ENCODE measurements at places on chromosomes 4 and X.
A peak's percentile ranks its signal among the peaks of the same experiment; 100 is the strongest.

- no peak for DNase-seq
These were observed 767.5 kb downstream of the DMD start for GRCh38 chrX:32443841-32444240.

- no peak for DNase-seq
These were observed 49.6 kb downstream of the ZFYVE28 start for GRCh38 chr4:2368746-2369437.

- DNase-seq, result no peak
These were observed 36.9 kb upstream of the ATOH1 start for GRCh38 chr4:93791570-93792195.

GRCh38 chr4:3634894-3635820, 102.9 kb upstream of the LRPAP1 start:
- DNase-seq, result peak; percentile 60

- no peak for DNase-seq
These were observed 314.3 kb upstream of the CLNK start for GRCh38 chr4:10998846-10999245.

GRCh38 chr4:100949350-100949935, 397.9 kb downstream of the PPP3CA start:
- no peak for DNase-seq

DNA sequence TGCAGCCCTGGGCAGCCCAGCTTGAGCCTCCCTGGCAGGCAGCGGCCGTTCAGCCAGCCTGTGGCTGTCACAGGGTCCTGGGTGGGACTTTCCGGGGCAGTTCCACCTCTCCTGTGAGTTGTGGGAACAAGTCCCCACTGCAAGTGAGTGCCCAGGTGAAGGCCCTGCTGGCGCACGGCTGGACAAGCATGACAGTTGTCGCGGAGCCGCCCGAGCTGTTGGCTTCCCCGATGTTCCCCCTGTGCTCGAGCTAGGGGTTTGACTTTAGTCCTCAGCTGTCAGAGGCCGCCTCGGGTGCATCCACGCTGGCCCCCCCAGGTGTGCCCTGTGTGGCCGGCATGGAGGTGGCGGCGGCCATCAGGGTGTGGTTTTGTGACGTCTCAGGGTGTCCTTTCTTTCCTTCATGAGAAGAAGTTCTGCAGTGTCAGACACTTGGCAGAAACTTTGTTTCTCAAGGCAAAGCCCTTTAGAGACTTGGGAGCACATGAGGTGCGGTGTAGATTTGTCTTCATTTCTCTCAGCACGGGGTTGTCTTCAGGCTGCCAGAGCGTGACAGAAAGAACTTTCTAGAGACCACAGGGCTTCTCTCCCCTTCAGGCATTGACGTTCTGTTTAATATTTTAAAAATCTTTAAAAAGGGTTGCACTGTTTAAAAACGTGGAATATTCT, 69.4 kb upstream of the HGFAC start:
- DNase-seq, result no peak

DNA sequence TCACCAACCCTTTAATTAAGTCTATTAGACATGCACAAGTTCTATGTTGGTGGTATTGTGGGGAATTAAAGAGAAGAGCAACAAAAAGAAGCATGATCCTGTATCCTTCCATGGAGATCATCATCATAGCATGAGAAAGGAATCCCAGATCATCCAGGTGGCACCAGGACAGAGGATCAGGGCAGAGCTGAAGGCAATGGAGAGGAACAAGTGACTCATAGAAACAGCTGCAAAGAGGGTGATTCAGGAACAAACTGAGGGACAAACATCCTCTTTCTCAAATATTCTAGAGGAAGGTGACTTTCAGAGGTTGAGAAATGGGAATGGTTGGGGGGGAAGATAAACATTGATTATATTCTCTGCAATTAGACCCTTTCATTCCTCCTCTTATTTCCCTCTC, 105.5 kb upstream of the OTUD4 start:
- DNase-seq, result no peak

- DNase-seq, result no peak
These were observed 52.2 kb downstream of the ABCG2 start for GRCh38 chr4:88106205-88106604.

DNA sequence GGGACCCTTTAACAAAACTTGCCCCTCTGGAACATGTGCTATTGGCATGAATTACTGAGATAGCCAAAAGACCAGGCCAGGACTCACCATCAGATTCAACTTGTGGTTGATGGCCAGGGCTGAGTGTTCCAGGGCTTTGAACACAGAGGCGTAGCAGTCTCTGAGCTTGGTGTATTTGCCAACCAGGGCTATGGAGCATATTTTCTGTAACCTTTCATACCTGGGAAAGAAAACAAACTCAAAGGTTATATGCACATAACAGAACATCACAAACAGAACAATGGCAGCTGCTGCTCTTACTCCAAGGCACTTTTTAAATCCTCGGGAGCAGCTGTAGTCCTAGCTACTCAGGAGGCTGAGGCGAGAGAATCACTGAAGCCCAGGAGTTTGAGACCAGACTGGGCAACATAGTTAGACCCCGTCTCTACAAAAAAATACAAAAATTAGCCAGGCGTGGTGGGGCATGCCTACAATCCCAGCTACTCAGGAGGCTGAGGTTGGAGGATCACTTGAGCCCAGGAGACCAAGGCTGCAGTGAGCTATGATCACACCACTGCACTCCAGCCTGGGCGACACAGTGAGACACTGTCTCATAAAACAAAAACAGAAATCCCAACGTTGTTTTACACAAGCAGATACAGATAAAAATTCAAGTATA, 29.3 kb downstream of the CTPS2 start:
- no peak for DNase-seq

GRCh38 chrX:119871245-119871598, 311 bp downstream of the RNF113A start:
- no peak for DNase-seq

DNA sequence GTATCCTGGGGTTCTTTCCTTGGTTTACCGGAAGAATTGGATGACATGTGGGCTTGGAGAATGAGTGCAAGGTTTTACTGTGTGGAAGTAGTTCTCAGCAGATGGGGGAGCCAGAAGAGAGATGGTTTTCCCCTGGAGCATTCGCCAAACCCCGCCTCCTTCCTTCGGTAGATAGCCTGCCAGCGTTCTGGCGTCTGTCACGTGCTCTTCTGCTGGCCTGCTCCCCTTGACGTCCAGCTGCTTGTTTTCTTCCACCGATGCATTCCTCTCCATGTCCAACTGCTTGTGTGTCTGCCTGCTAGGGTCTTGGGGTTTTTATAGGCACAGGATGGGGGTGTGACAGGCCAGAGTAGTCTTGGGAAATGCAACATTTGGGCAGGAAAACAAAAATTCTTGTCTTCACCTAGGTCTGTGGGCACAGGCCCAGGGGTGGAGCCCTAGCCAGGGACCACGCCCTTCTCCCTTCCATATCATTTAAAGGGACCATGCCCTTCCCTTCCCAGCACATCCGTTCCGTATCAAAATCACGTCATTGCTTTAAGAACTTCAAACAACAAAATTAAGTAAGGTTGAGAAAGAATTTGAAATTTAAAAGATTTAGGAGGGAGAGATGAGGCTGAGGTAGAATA, 538.7 kb upstream of the SMIM31 start:
- no peak for DNase-seq

DNA sequence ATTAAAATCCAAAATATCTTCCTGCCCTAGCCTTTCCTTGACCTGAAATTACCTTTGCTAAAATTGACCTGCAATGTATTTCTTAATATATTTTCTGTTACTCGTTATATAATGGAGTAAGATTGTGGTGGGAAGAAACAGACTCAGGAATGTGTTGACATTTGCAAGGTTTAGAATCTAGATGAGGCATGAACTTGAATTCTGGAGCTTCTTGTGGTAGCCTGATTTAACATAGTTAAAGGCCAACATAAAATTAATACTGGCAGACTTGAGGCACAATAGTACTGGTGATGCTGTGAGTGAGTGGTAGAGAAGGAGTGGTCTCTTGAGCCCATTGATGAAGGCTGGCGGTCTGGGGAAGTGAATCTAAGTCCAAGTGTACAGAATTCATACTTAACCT, 197.9 kb upstream of the SPRY1 start:
- DNase-seq, result no peak

DNA sequence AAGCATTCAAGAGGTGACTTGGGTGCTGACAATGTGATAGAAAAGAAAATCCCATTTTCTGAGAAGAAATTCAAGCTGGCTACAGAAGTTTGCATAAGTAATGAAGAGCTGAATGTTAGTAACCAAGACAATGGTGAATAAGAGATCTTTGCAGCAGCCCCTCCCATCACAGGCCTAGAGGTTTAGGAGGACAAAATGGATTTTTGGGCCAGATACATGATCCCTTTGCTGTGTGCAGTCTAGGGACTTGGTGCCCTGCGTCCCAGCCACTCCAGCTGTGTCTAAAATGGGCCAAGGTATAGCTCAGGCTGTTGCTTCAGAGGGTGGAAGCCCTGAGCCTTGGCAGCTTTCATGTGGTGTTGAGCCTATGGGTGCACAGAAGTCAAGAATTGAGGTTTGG, 107.0 kb upstream of the EPHA5 start:
- DNase-seq, result no peak

- no peak for DNase-seq
These were observed 333.3 kb downstream of the DCTD start for GRCh38 chr4:182583703-182584415.

DNA sequence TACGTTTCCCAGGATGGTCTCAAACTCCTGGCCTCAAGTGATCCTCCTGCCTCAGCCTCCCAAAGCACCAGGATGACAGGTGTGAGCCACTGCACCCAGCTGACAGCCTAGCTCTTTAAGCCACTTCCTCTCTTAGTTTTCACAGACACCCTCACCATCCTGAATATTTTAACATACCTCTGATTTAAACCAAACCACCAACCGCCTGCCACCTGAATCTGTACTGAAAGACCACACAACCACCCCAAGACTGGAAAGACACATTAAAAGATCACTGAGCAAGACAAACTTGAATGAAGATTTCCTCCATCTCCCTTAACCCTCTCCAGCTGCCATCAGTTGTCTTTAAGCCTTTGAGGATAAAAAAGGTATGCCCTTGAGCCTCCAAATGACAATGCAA, 110.6 kb downstream of the SH3KBP1 start:
- no peak for DNase-seq

DNA sequence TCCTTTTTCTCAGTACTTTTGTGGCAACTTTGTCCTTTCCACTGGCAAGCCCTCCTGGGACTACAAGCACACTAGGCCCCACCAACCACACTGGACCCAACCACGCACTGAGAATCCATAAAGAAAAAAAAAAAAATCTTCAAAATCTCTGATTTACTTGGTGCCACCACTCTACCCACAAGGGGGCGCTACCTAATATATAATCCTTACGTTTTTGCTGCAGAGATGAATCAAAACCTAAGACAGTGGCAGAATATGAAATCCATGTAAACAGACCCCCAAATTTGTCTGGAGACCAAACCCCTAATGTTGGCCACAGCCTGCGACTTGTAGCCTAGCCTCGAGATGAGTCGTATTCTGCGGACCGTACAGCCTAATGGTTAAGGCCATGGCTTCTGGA, 63.5 kb upstream of the ARHGAP36 start:
- DNase-seq, result no peak

DNA sequence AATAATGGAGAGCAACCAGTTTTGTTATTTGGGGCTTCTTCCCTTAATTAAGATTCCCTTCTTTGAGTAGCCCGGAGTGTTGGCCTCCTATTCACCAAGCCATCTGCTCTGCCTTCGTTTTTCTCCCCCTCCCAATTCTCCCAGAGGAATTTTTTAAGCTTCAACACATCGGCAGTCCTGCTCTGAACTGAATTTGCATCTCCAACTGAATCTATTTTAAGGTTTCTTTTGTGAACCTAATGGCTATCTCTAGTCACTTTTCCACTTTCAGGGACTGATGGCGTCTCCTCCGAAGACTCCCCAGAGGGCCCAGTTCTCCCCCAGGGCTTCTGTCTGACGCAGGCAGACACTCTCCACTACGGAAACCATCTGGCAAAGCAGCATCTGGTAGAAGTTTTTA, 280.2 kb downstream of the ADGRA3 start:
- no peak for DNase-seq

- no peak for DNase-seq
These were observed 45.4 kb downstream of the CXorf58 start for GRCh38 chrX:23952984-23953907.

DNA sequence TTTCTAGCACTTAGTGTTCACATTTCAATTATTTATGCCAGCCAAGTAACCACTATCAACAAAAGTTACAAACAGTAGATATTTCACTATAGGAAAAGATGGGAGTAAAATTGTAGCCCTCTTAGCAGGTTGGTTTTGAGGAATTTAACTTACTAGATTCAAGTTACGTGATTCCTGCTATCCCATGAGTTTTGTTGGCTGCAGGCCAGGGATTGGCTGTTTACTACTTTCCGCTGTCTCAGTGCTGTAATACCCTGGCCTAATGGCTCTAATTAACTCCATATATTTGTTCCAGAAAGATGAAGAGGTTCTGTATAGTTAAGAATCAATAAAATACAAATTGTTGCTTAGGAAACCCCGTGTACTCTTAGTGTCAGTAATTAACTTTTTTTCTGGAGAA, 55.5 kb upstream of the MAGED1 start:
- DNase-seq, result peak; percentile 41

GRCh38 chr4:142713282-142714030, 132.6 kb downstream of the INPP4B start:
- DNase-seq, result no peak

- DNase-seq, result no peak
These were observed 211.4 kb downstream of the LDB2 start for GRCh38 chr4:16687011-16687410.

DNA sequence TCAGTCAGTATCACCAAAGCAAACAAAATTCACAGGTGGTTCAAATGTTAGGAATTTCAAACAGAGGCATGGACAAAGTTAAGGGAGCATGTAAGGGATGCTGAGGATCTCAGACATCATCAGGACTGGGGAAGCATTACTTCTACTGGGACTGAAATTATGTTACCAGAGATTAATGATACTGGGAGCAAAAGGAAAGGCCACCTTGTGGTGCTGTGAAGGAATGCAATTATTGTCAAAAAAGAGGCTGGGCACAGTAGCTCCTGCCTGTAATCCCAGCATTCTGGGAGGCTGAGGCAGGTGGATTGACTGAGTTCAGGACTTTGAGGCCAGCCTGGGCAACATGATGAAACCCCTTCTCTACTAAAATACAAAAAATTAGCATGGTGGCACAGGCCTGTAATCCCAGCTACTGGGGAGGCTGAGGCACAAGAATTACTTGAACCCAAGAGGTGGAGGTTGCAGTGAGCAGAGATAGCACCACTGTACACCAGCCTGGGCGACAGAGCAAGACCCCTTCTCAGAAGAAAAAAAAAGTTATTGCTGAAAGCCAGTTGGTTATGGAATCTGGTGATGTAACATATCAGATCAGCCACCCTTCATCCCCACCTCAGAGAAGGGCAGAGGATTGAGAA, 954.3 kb downstream of the PCDH7 start:
- no peak for DNase-seq

DNA sequence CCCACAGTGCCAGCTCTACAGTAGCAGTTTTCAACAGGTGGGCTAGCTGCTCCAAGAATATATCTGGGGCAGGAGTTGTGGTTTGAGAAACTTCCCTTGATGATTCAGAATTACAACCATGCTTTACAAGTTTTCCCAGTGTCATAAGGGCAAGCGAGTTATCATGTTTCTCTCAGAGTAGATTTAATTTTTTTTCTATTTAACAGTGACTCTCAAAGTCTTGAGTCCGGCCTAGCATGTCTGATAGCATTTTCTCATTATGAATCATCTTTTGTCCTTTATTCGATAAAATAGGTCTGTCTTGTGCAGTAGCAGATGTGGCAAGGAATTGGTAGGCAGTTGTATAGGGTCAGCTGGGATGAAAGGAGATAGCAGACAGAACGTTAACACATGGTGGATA, 62.2 kb upstream of the SPANXD start:
- no peak for DNase-seq

GRCh38 chr4:13906727-13907126, 279.2 kb upstream of the BOD1L1 start:
- DNase-seq, result no peak

- no peak for DNase-seq
These were observed 178.1 kb upstream of the CPEB2 start for GRCh38 chr4:14824189-14824588.
